Cardiac septum (tissue), 1 donor: ENCODE measurements at places on chromosomes 7 and 10. TPM values are rescaled to one million over a fixed set of nuclear protein-coding genes. Genes with fewer than 3 reads are reported as not detected.

The TDRD1 gene
- 1.2 TPM for total RNA-seq

The CYP3A7 gene
- total RNA-seq, result not detected

The IGFBP3 gene
- total RNA-seq, result 98.7 TPM

The NUPR2 gene
- not detected for total RNA-seq

The SLC29A3 gene
- 1.6 TPM for total RNA-seq

The MSRB2 gene
- 132 TPM for total RNA-seq

The FGF8 gene
- total RNA-seq, result not detected

The HKDC1 gene
- total RNA-seq, result not detected
